Muscle of back (tissue), 13 donors: ENCODE measurements at places on chromosomes 6 and 20.
A peak's percentile ranks its signal among the peaks of the same experiment; 100 is the strongest.

- DNase-seq = no peak
Observed at GRCh38 chr6:816510-817084, 123.7 kb upstream of the EXOC2 start.

GRCh38 chr6:40160826-40161225 lies 226.6 kb upstream of the MOCS1 start:
- DNase-seq = no peak

DNA sequence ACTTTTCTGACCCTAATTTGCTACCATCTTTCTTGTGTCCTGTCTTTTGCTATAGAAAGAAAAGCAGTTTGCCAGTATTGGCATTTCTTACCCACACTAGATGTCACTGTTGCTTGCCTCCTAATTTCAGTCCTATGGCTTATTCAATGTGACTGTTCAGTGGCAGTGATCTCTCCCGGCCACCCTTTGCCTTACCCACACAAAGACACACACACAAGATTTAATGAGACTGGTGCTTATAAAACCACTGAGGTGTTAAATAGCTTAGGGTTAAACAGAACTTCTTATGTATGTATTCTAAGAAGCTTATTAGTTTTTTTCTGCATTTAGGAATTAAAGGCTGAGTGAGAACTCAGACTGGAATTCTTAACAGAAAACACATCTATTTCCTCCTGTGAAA lies 233.6 kb upstream of the ASCC3 start:
- peak; percentile 43 for DNase-seq

DNA sequence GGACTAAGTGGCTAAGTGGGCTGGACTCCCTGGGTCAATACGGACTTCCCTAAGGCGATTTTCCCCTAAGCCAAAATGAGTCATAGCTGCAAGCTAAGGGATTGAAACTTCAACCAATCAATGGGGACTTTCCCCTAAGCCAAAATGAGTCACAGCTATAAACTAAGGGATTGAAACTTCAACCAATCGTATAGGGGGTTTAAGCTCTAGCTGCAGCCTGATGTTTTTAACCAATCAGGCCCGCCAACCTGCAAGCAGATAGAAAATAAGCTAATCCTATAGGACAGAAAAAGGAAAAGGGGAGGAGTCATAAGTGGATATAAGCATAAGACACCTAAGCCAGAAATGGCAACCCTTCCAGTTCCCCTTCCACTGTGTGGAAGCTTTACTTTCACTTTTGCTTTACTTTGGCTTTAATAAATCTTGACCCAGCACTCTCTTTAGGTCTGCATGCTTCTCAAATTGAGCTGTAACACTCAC lies 655.0 kb upstream of the HS3ST5 start:
- no peak for DNase-seq

- no peak for DNase-seq
Observed at GRCh38 chr20:38833154-38833856, 27.8 kb downstream of the PPP1R16B start.

DNA sequence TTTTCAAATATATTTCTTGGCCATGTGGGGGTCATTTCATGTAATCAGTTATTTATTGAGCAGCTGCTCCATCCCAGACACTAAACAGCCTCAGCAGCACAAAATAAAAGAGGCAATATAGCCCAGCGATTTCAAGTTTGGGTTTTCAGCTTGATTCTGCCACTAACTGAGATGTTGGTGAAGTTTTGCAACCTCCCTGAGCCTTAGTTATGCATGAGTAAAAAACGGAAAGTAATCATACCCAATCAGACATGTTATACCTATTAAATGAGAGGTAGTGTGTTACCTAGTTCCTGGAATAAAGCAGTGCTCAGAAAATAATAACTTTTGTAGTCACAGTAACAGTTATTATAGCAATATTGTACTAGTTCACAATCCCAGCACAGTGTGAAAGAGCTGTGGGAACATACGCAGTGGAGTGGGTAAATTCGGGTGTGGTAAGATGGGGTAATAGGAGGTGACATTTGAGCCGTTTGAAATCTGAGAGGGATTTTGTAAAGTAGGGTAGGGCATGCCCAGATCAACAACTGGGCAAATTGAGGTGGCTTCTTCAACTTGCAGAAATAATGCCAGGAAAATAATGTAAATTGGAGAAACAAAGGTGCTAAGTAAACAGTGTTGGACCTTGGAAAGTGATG lies 1.5 kb downstream of the SLC9A8 start:
- DNase-seq = no peak

- peak; percentile 100 for DNase-seq
Observed at GRCh38 chr6:43170931-43171706, at the start of gene SRF. Gene SRF (plus strand): TSS chr6:43171269. CDS start chr6:43171657, 388 bp downstream.

GRCh38 chr6:21478883-21479539 lies 114.5 kb upstream of the SOX4 start:
- peak; percentile 40 for DNase-seq

DNA sequence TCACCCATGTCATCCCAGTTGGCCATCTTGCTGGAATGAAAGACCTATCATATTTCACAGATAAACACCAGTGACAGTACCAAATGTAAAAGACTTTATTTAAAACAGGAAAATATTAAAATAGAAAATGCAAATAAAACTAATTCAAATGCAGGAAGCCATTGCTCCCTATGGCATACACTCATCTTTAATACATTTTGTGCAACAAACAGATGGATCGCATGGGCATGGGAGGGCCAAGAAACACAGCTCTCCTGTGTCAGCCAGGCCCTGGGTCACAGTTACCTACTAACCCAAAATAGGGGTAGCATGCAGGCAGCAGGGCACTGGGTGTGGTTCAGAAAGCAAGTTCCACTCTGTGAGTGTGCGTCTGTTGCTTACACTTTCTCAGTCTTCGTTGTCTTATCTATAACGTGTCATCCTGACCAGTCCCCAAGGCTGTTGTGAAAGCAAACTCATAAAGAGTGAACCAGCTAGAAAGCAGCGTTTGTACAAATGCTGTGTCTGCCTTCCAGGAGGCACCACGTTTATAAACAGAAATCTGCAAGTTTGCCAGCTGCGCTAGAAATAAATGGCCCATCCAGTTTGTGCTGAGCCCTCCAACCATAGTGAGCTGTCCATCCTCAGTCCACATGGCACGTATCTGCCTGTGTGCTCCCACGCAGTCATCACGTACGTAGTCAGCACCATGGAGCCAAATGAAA lies 180.5 kb downstream of the SYNDIG1 start:
- no peak for DNase-seq

DNA sequence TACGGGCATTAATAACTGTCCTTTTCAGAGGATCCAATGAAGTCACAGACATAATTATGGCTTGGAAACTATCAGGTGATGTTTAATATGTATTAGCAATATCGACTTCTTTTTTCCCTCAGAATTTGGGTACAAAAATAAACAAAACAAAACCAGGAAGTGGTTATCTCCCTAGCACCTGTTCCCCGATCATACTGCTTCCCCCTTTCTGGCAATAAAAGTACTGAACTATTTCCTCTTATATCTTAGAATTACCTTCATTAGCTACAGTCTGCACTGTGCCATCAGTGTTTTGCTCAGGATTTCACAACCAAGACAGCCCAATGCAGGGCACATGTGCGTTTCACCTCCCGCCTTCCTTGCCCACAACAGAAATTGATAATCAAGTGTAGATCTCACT lies 216.9 kb upstream of the BTBD3 start:
- no peak for DNase-seq

- no peak for DNase-seq
Observed at GRCh38 chr6:27053738-27054137, 193.8 kb upstream of the PRSS16 start.

- DNase-seq = no peak
Observed at GRCh38 chr6:6438286-6438685, 117.8 kb upstream of the F13A1 start.

DNA sequence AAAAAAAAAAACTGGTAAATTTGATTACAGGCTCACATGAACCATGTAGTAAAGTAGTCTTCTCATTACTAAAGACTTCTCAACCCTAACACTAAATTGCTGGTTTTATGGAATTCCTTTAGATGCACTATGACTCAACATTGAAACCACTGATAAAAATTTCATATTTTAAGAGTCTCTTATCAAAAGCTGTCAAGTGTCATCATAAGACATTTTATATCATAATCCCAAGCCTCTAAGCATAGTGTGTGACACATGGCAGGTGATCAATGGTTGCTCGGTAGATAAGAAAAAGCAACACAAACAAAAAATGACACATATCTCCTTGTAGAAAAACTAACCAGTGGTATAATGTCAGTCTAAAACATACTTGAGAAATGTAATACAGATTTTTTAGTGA lies 258.4 kb downstream of the RNGTT start:
- no peak for DNase-seq

DNA sequence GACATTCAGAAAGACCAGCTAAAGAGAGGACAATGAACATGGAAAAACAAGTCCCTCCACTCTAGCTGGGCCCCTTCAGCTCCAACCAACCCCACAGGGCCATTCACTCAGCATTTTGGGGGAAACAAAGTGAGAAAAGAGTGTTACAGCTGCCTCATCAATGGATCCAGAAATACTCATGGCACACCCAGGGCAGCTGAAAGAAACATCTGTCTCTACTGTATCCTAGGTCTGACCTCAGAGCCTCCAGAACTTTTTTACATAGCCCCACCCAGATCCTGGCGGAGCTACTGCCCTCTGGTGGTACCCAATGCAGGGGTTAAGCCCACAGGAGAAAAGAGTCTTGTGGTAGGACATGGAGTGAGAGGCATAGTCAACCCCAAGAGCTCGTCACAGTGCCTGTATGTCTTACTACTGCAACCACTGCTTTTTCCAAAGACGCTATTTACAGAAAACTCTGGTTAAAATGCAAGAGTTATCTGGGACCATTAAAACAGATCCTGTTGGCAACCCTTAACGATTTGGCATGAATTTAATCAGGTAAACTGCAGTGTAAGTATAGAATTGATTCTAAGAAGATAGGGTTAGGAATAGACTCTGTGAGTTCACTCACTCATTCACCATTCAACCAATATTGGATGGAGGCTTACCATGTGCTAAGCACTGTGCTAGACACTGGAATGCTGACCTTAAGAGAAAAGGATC lies 37.4 kb upstream of the FAM83C start:
- no peak for DNase-seq

GRCh38 chr20:25250508-25250907 lies 2.6 kb downstream of the PYGB start:
- no peak for DNase-seq

GRCh38 chr20:45798935-45799642 lies 7.3 kb downstream of the DNTTIP1 start:
- DNase-seq = peak; percentile 66

DNA sequence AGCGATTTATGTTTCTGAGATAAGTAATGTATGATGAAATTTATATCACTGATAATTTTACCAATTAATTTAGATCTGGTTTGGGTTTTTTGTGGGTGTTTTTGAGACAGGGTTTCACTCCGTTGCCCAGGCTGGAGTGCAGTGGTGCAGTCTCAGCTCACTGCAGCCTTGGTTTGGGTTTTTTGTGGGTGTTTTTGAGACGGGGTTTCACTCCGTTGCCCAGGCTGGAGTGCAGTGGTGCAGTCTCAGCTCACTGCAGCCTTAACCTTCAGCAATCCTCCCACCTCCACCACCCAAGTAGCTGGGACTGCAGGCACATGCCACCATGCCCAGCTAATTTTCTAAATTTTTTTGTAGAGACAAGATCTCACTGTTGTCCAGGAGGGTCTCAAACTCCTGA lies 13.0 kb downstream of the MRS2 start:
- no peak for DNase-seq

DNA sequence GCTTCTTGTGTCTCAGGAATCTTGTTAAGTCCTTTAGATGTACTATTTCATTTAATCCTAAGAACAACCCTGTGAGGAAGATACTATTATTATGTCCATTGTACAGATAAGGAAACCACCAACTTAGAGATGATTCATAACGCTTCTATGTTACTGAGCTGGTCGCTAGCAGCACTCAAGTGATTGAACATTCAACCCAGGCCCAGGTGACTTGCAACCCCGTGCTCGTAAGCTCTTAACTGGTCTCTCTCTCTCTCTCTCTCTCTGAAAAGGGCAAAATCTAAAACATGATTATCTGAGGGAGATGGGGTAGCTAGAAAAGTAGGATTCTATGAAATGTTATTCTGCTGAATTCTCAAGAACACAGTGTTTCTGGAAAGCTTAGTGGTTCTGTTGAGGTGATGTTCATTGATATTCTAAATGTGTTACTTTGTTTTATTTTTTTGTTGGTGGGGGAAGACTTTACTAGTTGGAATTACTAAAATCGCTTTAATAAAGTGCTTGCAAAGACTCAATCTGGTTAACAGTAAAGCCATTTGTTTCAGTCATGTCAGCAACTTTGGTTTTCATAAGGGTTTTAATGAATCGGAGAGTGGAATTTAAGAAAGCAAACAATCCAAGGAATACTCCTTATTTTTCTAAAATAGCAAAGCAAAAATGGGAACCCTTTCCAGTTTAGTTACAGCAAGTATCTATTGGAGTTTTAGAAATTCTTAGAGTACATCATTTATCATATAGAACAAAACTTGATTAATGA lies 265.0 kb upstream of the TAB2 start:
- no peak for DNase-seq

GRCh38 chr6:104829183-104829958 lies 30.3 kb downstream of the HACE1 start:
- no peak for DNase-seq

DNA sequence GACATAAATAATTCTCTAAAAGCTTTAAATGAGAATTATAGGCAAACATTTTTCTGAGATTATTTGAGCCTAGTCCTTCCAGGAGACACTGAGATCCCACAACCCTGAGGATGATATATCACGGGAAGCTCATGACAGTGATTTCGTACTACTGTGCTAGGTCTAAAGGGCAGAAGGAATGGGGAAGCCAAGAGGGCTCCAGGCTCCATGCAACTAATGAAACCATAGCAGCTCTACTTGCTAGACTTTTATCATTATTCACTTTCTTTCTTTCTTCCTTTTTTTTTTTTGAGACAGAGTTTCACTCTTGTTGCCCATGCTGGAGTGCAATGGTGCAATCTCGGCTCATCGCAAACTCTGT lies 57.3 kb upstream of the SGK1 start:
- DNase-seq = no peak

GRCh38 chr20:16955462-16955861 lies 207.3 kb downstream of the OTOR start:
- no peak for DNase-seq

- no peak for DNase-seq
Observed at GRCh38 chr6:156345700-156346099, 431.5 kb upstream of the ARID1B start.

- no peak for DNase-seq
Observed at GRCh38 chr6:47769982-47770381, 11.8 kb upstream of the OPN5 start.

GRCh38 chr6:49980898-49981297 lies 11.5 kb upstream of the DEFB113 start:
- DNase-seq = peak; percentile 5

GRCh38 chr6:137165375-137166246 lies 7.8 kb downstream of the IL22RA2 start:
- DNase-seq = no peak
